ENCODE measurements at places on chromosomes 2 and 18.

GRCh38 chr2:121529439-121530211, 1.1 kb upstream of the RNU4ATAC start:
- no peak for DNase-seq

DNA sequence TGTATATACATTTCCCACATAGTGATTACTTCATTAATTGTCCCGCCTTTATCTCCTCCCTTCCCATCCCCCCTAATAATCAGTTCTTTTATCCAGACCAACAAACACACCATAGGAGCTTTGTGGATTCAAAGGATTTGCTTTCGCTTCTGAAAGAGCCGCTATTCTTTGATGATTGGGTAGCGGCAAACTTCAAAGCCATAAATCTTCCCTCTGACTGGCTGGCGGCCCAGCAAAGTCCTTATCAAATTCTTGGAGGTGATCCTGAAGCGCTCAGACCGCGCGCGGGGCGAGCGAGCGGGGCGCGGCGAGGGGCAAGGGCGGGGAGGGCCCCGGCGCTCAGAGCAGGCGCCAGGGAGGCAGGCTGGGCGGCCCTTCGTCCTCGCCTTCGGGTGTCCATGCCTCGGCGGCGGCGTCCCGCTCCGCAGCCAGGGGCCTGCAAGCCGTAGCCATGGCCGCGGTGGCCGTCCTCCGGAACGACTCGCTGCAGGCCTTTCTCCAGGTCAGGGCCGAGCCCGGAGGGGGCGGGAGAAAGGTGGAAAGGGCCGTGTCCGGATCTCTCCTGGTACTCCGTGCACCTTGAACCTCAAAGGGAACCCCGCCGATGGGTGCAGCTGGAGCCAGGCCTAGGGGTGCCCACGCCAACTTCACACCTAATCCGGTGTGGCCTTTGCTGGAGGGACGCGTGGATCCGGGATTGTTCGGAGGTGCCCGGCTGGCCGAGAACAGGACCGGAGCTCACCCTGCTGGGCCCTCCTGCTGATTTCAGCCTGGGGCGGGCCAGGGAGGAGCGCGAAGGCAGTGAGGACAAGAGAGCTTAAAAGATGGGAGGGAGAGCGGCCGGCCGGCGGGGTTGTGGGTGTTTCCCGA, at the start of gene SP5:
SP5 (plus strand) TSS at position 276 of the 870 bp plus-strand sequence; CDS start at position 452, 176 bp downstream.
- no peak for DNase-seq

- no peak for DNase-seq
Measured at GRCh38 chr2:176856683-176857082, 355.9 kb upstream of the HNRNPA3 start.

- DNase-seq = no peak
Measured at GRCh38 chr2:111654829-111655228, 229.2 kb downstream of the ANAPC1 start.

DNA sequence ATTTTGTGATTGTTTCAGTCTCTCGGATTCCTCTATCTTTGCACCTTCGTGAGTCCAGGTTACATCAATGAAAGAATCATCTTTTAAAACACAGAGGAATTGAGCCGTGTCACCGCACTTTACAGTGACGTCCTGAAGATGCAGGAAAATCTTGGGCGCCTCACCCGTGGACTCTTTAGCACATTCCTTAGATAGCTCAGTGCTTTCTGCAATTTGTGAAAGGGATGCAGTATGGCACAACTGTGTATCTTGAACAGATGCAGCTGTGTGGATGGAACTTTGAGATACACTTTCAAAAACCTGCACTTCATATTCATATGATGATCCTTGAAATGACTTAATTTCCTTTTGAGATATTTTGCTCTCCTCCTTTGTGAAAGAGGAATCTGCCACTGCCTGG, 50.9 kb downstream of the TTN start:
- DNase-seq = no peak

DNA sequence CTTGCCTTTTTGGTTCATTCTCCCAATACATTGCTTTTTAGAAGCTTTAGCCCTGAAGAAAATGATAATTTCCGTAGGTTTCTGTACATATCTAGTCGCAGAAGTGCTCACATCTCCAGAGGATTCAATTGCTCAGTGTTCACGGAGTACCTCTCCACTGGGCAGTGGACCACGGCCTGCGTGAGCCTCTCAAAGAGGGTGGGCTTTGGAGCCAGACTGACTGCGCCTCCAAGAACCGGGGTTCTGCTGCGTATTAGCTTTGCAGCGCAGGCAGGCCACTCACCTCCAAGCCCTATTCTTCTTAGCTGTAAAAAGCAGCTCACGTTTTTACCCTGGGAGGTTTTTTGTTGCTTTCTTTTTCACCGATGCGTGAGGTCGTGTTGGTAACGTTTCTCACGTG, 35.4 kb downstream of the NTSR2 start:
- no peak for DNase-seq

DNA sequence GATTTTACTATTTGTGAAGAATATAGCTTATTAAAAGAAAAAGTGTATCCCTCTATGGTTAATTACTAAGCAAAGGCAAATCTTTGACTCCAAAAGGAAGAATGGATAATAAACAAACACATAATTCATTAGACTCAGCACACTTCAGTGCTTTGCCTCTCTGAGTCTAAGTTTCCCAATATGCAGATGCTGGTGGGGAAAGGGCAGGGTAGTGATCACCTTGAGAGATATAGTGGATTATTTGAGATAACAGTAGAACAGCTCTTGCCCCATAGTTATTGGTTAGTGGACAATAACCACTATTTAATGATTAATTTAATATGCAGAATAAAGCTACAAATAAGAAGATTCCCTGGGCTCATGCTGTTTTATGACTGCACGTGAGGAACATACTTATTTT, 98.2 kb upstream of the SLC8A1 start:
- no peak for DNase-seq

GRCh38 chr2:26522751-26523171, 44.8 kb upstream of the OTOF start:
- DNase-seq = no peak

DNA sequence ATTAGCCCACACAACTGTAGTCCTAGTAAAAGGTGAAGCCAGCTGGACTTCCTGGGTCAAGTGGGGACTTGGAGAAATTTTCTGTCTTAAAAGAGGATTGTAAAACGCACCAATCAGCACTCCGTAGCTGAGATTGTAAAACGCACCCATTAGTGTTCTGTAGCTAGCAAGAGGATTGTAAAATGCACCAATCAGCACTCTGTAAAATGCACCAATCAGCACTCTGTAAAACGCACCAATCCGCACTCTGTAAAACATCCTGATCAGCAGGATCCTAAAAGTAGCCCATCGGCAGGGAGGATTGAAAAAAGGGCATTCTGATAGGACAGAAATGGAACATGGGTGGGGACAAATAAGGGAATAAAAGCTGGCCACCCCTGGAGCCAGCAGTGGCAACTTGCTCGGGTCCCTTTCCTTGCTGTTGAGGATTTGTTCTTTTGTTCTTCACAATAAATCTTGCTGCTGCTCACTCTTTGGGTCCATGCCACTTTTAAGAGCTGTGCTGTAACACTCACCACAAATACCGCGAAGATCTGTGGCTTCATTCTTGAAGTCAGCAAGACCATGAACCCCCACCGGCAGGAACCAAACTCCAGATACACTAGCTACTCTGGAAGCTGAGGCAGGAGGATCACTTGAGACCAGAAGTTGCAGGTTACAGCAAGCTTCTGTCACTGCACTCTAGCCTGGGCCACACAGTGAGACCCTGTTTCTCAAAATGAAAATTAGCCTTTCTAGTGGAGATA, 102.6 kb downstream of the HS6ST1 start:
- no peak for DNase-seq

GRCh38 chr2:113112441-113112840, 15.0 kb upstream of the IL1RN start:
- no peak for DNase-seq

GRCh38 chr2:144115739-144116291, 404.1 kb downstream of the ZEB2 start:
- DNase-seq = no peak

- no peak for DNase-seq
Measured at GRCh38 chr18:74994502-74995418, 214.2 kb downstream of the PTGR3 start.

DNA sequence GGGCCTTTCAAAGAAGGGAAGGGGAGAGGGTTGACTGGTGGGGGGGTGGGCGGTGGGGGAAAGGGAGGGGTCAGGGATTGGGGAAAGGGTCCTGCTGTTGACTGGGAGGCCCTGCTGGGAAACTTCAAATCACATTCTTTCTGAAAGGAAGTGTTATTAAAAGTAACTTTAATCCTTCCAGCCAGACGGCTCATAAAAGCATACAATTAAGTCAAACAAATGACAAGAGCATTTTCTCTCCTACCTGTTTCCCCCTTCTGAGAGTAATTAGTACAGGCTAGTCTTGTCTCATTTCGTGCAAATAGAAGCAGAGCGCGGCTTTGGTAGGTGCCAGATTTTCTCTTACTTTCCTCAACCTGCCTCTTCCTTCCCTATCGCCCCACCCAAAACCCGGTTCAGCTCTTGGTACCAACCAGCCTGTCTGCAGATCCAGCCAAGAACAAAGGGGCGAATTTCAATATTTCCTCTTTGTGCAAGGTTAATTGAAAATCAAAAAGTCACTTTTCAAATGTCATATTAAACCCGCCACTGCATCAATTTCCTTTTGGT, 2112.6 kb upstream of the PIK3C3 start:
- DNase-seq = no peak

- DNase-seq = no peak
Measured at GRCh38 chr2:216474925-216475670, 23.5 kb upstream of the RPL37A start.

GRCh38 chr2:166413255-166413654, 37.5 kb upstream of the SCN9A start:
- DNase-seq = no peak

- DNase-seq = no peak
Measured at GRCh38 chr2:98643496-98644100, 35.2 kb downstream of the UNC50 start.

DNA sequence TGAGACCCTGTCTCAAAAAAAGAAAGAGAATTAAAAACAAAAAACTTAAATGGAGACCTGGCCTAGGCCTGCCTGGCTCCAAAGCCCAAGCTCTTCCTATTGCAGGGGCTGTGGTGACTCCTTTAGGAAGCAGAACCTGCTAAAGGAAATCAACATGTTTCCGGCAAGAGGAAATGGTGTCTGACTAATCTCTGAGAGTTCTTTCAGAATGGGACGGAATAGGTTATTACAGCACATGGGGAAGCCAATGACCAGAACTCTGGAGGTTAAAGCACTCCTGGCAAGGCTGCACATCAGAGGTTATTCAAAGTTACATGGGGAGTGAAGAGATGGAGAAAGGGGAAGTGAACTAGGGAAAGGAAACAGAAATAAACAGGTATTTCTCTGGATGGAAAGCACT, 21.4 kb downstream of the KIF3C start:
- no peak for DNase-seq

- no peak for DNase-seq
Measured at GRCh38 chr2:100409461-100409860, 8.0 kb downstream of the CHST10 start.

DNA sequence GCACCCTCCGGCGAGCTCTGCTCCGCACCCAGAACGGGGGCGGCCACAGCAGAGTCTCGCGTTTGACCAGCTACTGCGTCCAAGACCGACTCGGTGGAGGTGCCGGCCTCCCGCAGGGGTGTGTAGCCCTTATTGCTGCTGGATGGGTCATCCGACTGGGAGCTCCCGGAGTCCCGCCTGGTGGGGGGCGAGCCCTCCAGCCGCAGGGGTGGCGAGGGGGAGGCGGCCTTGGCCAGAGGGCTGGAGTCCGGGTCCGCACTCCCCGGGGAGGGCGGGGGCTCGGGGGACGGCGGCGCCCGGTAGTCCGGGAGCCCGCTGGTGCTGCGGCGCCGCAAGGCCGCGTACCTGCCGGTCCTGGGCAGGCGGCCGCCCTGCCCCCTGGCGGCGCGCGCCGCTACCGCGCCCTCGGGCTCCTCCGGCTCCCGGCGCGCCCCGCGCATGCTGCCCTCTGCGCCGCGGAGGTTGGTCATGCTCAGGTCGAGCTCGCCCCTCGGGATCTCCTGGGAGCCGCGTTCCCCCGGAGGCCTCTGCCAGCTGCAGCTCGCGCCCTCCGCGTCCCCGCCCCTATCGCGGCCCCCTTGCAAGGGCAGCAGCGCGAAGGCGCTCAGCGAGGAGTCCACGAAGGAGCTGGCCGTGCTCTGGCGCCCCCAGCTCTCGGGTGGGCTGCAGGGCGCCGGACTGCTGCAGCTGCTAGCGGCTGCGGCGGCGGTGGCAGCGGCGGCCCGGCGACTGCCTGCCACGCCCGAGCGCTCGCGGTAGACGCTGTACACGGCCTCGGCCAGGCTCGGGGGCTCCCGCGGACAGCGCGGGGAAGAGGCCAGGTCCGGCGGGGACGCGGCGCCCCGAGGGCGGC, 4.8 kb downstream of the TMEM200C start:
- peak; percentile 26 for DNase-seq

GRCh38 chr2:106869512-106870275, 16.3 kb downstream of the ST6GAL2 start:
- DNase-seq = no peak

GRCh38 chr18:54802686-54803395, 25.4 kb upstream of the RAB27B start:
- no peak for DNase-seq

GRCh38 chr18:7417727-7418126, 149.4 kb upstream of the PTPRM start:
- no peak for DNase-seq

GRCh38 chr2:18723219-18723618, 133.8 kb upstream of the NT5C1B start:
- no peak for DNase-seq

- no peak for DNase-seq
Measured at GRCh38 chr2:216683846-216684245, 11.5 kb downstream of the IGFBP5 start.

GRCh38 chr2:159829376-159829775, 31.4 kb upstream of the CD302 start:
- DNase-seq = no peak
